ENCODE measurements at places on chromosomes 2 and 18.

GRCh38 chr2:98367721-98368120 lies 21.5 kb downstream of the CNGA3 start:
- no peak for DNase-seq

DNA sequence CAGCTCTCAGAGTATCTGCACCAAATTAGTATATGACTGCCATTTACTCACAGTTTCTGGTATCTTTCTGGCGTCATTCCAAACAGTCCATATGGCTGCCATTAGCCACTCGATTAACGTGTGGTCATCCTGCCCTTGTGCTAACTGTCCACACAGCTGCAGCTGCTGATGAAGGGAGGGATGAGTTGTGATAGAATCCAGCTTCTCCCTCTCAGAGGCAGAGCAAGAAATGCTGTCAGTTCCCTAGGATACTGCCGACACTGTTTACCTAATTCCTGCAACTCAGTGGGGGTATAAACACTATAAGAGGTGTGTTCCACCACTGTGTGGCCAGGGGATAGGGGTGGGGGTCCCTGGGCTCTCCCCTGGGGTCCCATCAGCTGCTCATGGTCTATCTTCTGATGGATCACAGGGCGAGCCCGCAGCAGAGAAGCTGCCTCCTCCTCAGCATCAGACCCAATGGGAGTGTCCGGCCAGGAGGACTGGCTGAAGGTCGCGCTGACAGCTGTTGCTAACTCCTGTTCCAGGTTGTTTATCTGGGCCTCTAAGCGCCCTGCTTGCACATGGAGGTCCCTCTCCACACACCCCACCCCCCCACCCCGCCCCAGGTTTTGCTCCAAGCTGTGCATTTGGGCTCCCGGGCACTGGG lies 17.3 kb upstream of the KLHL23 start:
- no peak for DNase-seq

- peak; percentile 53 for DNase-seq
Measured at GRCh38 chr2:176088048-176088936, 4.2 kb upstream of the HOXD13 start.

DNA sequence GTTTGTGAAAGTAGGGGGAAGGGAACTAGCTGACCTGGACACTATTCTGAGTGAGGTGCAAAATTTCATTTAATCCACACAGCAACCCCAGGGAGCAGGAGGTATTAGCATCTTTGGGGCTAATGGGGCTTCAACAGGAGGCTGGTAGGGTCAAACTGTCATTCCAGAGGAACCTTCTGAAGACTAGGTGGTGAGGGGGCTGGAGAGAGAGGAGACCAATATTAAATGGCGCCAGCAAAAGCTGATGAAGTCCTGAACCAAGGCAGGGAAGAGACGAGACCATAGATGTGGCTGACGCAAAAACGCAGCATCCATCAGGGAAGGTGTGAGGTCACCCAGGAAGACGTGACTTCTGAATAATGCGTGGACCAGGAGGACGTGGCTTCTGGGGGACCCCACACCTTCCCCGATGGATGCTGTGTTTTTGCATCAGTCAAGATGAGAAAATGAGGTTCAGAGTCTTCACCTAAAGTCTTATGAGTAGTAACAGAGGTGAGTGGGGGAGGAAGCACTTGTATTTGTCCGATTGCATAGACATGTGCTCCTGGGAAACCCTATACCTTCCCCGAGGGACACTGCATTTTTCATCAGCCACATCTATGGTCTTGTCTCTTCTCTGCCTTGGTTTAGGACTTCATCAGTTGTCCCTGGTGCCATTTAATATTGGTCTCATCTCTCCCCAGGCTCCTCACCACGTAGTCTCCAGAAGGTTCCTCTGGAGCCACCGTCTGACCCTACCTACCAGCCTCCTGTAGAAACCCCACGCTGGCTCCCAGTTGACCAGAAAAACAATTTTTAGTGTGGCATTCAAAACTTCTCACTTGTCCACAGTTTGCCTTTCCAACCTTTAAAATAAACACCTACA lies 188.6 kb downstream of the MYCN start:
- no peak for DNase-seq

DNA sequence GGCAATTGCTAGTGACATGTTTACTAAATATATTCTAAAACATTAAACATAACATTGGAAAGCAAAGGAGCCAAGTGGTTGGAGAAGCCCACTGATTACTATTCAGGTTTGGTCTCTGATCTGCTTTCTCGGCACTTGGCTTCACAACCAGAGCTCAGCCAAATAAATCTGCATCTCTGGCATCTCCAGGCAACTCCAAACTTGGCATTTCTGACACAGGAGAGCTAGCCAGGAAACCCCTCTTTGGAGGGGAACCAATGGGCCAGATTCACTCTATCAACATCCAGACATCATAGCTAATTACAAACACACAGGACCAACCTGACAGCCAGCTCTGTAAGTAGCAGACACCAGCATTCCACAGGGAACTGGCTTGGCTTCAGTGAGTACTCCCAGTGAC lies 150.3 kb upstream of the ETAA1 start:
- no peak for DNase-seq

DNA sequence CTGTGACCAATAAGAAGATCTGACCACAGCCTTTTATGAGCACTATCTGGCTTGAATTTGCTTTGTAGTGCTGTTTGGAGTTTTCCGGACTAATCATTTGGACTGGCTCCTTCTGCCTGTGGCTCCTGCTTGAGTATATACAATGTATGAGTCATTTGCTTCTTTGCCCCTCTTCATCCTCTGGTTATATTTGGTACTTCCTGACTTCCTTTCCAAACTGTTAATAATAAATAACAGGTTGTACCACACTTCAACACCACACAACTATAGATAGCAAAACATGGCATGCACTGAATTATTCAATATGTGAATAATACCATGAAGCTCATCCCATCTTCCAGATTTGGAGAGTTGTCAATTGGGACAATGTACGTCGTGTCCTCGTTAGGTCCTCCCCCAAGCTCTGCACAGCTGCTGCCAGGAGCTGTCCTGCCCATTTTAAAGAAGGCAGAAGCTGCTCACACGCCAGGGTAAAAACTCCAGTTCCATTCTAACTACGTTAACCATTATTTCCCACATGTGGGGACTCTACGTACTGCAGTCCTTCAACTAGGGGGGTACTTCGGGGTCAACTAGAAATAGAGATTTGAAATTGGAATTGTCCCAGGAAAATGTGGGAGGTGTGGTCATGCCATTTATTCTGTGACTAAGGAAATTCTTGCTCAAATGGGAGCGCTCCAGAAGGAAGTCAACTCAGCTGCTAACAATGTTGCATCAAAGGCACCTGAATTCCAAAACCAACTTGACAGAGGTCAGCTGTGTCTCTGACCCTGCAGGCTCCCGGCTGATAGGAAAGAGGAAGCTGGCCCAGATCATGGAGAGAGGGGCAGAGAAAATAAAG lies 38.1 kb downstream of the ST8SIA5 start:
- DNase-seq = no peak

GRCh38 chr2:43950383-43951008 lies 45.3 kb downstream of the LRPPRC start:
- peak; percentile 34 for DNase-seq

GRCh38 chr2:88669482-88670214 lies 21.8 kb upstream of the RPIA start:
- peak; percentile 78 for DNase-seq

Measured in RWPE1 (cell line).